ENCODE measurements at places on chromosomes 12 and 14. TPM values are rescaled to one million over a fixed set of nuclear protein-coding genes. Genes with fewer than 3 reads are reported as not detected.

DNA sequence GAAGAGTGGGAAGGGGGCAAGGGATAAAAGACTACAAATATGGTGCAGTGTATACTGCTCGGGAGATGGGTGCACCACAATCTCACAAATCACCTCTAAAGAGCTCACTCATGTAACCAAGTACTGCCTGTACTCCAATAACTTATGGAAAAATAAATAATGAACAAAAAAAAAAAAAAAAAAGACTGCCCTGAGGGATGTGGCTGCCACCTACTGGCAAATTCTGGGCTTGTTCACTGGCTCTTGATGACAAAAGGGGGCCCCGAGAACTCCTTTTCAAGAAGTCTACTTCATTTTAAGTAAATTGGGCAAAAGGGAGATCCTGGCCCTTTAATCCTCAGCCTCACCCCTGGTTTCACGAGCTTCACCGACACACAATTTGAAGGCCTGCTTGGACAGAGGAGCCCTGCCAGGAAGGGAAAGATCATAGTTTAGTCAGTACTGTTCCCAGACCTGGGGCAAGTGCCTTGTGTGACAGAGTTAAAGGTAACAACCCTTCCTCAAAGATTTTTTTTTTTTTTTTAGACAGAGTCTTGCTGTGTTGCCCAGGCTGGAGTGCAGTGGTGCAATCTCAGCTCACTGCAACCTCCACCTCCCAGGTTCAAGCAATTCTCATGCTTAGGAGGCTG, 26.1 kb upstream of the STAC3 start:
- no peak for DNase-seq

DNA sequence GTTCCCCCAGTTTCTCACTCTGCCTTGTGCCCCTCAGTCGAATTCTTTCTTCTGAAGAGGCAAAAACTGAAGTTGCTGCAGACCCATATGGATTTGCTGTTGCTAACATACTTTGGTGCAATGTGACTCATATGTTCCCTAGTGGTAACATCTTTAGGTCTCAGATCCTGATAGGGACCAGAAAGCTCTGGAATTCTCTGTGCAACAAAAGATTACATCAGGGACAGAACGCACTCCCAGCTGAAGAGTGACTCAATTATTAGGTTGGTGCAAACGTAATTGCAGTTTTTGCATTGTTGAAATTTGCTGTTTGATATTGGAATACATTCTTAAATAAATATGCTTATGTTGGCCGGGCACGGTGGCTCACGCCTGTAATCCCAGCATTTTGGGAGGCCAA, 8.2 kb upstream of the DHRS2 start:
- no peak for DNase-seq

- no peak for DNase-seq
Measured at GRCh38 chr12:104741497-104742367, 216.4 kb downstream of the SLC41A2 start.

GRCh38 chr12:41511247-41511646, 323.1 kb downstream of the PDZRN4 start:
- no peak for DNase-seq

MED6 gene
- 28.8 TPM for polyA plus RNA-seq
